Stimulated activated CD8-positive, alpha-beta memory T cell treated with anti-CD3 and anti-CD28 coated beads, Interleukin-15, amount 100 ng/mL, for 48 hours (primary cell): ENCODE measurements at places on chromosomes 12 and 14.

DNA sequence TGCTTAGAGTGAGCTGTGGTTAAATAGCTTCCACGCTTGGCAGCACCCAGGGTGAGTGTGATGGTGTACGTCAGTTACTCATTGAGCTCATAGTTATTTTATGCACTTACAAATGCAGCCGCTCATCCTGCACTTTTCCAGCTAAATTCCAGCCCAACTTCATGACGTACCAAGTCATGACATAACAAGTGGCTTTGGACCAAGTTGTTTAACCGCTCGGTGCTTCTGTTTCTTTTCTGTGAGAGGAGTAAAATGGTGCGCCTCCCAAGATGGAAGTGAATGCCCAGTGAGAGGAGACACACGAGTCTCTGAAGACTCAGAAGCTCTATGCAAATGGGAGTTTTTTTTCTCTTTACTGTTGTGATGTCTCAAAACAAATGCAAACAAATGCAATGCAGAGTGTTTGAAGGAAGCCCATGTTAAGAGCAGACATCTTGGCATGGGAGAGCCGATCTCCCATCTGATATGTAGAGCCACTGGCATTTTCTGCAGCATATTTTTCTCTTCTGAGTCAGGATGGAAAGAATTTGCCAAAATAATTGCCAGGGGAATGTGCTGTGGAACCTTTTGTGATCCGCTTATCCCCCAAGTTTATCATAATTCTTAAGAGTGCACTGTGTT, 72.2 kb downstream of the FBXW8 start:
- no peak for DNase-seq

DNA sequence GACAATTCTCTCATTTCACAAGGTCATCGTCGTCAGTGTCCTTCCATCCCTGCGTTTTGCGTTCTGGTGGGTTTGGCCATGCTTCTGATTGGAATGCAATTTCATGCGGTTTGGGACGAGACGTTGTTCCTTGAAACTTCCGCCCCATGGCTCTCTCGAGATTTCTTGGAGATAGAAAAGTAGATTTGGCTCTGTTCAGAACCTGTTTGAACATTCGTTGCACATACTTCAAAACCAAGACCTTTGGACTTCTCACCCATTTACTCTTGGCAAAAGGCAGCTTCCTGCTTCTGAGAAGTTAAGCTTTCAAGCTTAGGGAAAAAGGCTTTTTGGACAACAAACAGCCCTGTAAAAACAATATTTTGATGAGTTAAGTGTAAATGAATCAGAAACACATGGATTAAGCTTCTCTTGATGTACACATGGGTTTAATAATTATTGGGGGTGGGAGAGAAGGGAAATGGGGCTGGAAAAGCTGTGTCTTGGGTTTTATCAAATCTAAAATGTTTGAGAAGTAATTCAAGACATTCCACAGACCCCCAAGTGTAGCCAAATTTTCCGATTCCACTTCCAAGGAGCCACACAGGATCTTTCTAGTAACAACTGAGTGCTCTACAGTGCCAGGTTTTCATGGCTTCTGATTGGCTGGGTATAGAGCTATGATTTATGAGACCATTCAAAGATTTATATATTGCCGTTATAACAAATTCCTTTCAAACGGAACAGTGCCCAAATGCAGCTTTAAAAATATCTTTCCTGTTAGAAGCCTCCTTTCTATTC, 467.2 kb downstream of the MED13L start:
- DNase-seq, result no peak

DNA sequence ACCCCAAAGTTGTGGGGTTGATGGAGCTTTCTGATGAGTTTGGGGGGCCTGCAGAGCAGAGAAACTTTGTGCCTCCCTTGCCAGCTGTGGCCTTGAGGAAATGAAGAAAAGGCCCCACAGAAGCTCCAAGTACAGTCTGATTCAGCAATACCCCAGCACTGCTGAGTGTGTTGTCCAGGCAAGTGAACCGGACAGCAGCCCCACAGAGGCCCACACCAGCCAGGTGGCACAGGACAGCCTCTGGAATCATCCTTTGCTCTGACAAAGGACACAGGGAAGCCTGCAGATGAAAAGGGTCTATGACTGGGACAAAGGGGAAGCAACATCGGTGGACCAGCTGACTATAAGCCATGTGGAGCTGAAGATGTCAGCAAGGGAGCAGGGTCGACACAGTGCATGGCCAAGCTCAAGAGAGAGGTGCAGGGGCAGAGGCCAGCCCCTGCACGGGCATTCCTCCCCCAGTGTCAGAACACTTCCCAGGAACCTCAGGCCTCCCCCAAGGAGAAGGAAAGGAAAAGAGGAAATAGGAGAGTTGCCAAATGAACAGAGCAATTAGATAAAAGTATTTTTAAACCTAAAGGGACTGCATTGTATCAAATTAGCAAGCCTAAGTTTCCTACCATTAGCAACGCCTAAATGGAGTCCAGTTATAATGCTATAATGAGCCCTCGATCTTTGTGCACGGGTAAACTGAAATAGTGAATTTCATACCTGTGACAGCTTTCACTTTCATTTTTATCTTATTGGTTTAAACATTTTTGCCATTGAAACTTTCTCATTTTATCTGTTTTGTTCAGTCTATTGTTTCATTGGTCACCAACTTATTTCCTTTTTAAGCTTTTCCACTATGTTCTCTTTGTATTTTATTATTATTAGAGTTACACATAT, 46.3 kb upstream of the PTGDR start:
- no peak for DNase-seq

DNA sequence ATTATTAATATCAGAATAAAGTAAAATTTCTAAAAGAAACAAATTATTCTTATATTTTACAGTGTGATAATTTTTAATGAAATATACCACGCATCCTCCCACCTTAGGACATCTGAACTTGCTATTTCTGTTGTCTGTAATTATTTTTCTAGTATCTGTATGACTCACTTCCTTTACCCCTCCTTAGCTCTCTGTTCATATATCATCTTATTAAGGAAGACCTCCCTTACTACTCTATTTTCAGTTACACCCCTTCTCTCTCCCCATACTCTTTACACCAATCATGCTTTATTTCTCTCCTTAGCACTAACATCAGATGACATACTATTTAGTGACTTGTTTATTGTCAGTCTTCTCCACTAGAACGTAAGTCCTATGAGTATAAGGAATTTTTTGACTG, 34.2 kb upstream of the C12orf50 start:
- no peak for DNase-seq

DNA sequence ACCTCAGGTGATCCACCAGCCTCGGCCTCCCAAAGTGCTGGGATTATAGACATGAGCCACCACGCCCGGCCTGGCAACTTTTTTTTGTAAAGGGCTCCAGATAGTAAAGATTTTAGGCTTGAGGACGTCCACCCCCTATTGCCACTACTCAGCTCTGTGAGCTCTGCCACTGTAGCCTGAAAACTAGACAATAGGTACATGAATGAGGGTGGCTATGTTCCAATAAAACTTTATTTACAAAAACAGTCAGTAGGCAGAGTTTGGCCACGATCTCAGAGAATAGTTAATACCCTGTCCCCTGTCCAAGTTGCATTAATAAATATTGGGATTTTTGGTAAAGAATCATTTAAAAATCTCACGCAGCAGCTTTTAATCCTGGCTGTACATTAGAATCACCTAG, 90.1 kb downstream of the FOXN4 start:
- DNase-seq, result no peak

DNA sequence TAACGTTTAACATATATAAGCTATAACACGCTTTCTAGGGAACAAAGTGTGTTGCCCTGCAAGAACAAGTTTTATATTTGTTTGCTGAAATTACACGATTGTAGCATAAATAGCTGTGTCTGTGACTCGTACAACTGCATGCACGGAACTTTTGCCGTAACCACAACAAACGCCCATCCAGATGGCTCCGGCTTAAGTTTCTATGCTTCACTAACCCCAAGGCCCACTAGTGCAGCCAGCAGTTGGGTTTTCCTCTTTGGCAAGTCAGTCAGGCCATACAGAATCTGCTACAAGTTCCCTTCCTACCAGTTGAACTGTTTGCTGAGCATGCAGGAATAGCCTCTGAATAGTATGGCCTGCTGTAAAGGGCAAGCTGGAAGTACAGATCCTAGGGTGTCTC, 12.1 kb downstream of the CSRP2 start:
- DNase-seq, result no peak

DNA sequence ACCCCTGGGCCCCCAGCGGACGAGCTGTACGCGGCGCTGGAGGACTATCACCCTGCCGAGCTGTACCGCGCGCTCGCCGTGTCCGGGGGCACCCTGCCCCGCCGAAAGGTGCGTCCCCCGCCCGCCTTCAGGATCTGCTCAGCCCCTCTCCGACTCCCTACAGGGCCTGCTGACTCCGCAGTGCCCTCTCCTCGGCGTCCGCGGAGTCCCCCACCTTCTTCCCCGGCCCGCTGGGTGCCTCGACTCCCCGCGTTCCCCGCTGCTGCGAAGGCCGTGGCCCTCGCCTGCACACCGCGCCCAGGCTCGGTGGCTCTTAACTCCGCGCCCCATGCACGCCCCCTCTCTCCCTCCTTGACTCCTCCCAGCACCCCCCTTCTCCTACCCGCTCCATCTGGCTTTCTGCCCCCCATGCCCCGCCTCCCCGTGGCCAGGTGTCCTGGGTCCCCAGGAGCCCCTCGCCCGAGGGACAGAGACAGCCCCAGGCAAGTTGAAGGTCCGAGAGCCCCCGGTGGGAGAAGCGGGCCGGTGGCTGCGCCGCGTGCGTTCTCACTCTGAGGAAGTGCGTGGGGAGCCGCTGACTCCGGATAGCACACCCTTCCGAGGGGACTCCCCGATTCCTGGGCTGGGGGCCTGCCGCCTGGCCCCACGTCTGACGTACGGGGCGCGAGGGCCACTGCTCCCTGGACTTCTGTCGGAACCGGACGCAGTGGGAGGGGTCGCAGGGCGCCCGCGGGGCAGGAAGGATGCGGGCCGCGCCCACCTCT, 594 bp downstream of the TAMALIN start:
- DNase-seq, result peak; percentile 16

GRCh38 chr14:73723406-73723796, 9.2 kb upstream of the PNMA1 start:
- DNase-seq, result no peak

GRCh38 chr12:96248136-96248931, 54.2 kb downstream of the ELK3 start:
- DNase-seq, result no peak

DNA sequence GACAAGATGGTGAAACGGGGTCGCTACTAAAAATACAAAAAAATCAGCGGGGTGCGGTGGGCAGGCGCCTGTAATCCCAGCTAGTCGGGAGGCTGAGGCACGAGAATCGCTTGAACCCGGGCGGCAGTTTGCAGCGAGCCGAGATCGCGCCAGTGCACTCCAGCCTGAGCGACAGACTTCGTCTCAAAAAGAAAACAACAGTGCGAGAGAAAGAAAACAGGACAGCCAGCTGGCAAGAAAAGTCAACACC, 633 bp upstream of the RNU4-2 start:
- DNase-seq, result no peak

GRCh38 chr12:49863946-49864797, 21.3 kb upstream of the BCDIN3D start:
- DNase-seq, result no peak

- DNase-seq, result peak; percentile 65
Measured at GRCh38 chr12:104682790-104683279, 226.1 kb downstream of the CHST11 start.

GRCh38 chr12:59086126-59086525, 165.8 kb upstream of the LRIG3 start:
- no peak for DNase-seq

GRCh38 chr14:100983710-100984109, 80.2 kb upstream of the RTL1 start:
- DNase-seq, result no peak

DNA sequence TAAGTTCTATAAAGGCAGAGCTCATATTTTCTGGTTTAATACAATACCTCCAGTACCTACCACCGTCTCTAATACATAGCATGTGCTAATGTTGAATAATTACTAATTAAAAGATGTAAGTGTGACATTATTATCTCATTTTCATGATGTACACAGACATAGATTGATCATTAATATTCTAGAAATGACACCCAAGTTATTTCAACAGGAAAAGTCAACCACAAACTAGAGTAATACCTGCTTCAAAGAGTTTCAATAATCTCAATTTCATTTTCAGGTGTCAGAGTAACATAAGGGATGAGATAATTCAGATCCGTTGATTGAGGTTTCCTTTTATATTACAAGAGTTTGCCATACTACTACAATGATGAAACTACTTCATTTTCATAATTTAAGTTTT, 388.9 kb downstream of the SOX5 start:
- no peak for DNase-seq

GRCh38 chr14:31127690-31128089, 79.9 kb downstream of the HECTD1 start:
- no peak for DNase-seq

GRCh38 chr12:50542448-50542847, 37.7 kb downstream of the DIP2B start:
- DNase-seq, result peak; percentile 13

DNA sequence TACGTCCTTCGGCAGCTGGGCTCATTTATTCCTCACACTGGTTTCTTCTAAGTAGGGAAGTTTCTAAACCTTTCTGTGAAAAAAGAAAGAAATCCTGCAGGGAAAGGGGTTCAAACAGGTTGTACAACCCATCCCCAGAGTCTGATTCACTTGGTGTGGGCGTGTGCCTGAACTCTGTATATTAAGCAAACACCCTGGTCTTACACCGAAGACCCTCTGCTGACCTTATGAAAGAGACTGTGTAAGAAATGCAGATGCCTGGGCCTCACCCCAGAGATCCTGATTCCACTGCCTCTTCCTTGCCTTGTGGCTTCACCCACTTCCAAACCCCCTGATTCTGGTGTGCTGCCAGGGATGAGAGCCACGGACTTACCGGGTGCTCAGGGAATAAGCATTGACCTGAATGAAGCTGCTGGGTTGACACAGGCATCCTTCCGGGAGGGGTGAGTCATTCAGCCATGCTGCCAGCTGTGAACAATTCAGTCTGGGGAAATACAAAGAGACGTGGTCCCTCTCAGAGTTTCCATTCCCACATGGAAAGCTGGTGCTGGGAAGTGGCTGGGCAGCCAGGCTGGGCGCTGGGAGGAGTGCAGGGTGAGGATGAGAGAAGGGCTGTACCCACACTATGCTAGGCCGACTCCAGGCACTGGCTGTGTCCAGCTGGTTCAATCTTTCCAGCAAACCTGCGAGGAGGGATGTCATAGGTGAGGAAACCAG, 26.5 kb upstream of the ACTN1 start:
- no peak for DNase-seq

- DNase-seq, result no peak
Measured at GRCh38 chr12:132886529-132887477, 602 bp downstream of the CHFR start.

GRCh38 chr14:76752744-76753143, 8.5 kb upstream of the VASH1 start:
- no peak for DNase-seq

DNA sequence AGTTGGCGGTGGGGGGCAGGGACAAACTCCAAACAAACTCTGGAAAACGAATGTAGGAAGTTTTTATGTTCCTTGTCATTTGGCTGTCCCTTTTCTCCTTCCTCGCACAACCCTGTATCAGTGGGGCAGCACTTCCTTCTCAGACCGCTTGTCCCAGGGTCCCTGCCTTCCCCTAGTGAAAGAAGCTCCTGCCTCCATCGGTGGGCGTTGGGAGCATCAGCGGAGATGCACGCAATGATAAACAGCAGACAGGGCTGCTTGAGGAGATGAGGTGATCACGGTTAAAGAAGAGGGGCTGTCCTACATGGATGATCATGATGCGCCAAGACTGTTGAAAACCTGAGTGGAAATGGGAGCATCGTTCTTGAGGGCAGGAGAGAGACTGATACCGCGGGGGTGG, 620 bp downstream of the C1S start:
- no peak for DNase-seq

- DNase-seq, result no peak
Measured at GRCh38 chr12:129559776-129560175, 344.0 kb downstream of the TMEM132D start.
